ENCODE measurements at places on chromosomes 4 and X.

DNA sequence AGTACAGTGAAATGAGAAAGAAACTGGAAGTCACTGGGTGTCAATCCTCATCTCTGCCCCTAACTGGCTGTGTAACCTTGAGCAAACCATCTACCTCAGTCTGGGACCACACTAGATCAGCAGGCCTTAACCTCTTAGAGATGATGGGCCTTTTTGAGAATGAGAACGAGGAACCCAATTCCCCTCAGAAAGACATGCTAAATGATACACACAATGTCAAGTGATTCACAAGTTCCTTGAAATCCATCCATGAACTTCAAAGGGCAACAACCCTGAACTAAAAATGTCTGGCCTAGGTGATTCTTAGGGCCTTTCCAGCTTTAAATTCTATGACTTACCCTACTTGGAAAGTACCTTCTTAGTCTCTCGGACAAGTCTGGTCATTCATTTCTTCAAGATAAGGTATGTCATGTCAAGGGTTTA lies 47.4 kb downstream of the ACSL4 start:
- no peak for DNase-seq

GRCh38 chr4:2598511-2599303 lies 62.3 kb downstream of the FAM193A start:
- no peak for DNase-seq

GRCh38 chr4:156933633-156934258 lies 37.9 kb downstream of the PDGFC start:
- peak; percentile 84 for DNase-seq

DNA sequence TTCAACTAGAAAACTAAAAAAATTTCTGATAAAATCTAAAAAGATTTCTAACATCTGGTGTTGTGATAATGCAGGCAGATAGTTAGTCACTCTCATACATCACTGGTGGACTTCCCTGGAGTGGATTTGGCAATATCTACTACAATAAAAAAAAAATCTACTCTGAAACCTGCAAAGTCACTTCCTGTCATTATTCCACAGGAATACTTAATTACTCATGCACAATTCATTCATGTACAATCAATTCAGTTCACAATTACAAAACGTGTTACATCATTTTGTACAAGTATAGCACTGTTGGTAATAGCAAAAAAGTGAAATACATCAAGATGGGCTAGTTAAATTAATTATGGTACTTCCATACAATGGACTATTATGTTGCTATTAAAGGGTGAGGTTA lies 16.5 kb upstream of the RHOH start:
- peak; percentile 70 for DNase-seq

DNA sequence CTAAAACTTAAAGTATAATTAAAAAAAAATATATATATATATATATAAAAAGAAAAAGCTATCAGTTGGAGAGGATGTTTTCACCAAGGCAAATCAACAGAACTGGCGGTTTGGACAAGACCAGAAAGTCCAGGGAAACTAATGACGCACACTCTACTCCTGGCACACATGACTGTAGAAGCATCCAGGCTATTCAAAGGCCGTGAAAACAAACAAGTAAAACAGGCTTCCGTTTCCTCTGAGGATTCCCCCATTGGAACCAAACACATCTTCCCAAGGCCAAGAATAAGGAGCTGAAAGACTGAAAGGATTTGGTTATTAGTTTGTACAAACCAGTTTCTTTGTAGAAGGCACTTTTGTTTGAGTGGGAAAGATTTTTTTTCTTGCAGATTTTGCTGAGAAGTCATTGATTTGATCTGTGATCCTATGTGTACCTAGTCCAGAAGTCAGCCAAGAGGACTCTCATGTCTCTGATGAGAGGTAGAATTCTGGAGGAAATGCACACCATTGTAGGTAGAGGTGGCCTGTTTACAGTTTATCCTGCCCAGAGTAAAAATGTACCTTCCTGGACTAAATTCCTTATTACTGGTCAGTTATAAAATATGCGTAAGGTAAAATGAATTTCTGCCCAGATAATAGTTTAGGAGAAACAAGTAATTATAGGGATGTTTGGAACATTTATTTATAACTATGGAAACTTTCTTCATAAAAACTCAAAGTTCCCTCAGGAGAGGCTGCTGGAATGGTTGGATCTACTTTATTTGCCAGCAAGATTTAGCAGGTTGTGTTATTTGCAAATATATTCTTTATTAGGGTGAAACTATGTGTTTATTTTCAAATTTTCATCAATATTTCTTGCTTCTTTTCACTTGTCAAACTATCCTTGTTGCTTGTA lies 66.5 kb downstream of the DMP1 start:
- no peak for DNase-seq

DNA sequence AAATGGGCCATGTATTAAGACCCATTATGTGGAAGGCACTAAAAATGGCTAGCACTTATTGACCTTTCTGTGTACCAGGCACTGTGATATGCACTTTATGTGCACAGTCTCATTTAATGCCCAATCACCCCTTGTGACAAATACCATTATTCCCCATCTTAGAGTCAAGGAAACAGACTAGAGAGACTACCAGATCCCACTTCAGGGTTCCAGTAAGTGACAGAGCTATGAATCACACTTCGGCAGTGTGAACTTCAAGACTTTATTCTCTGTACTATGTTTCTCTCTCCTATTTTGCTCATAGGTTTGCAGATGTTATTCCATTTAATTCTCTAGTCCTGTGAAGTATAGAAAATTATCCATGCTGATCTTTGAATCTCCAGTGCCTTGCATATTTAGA lies 107.0 kb downstream of the NFKB1 start:
- DNase-seq = no peak

DNA sequence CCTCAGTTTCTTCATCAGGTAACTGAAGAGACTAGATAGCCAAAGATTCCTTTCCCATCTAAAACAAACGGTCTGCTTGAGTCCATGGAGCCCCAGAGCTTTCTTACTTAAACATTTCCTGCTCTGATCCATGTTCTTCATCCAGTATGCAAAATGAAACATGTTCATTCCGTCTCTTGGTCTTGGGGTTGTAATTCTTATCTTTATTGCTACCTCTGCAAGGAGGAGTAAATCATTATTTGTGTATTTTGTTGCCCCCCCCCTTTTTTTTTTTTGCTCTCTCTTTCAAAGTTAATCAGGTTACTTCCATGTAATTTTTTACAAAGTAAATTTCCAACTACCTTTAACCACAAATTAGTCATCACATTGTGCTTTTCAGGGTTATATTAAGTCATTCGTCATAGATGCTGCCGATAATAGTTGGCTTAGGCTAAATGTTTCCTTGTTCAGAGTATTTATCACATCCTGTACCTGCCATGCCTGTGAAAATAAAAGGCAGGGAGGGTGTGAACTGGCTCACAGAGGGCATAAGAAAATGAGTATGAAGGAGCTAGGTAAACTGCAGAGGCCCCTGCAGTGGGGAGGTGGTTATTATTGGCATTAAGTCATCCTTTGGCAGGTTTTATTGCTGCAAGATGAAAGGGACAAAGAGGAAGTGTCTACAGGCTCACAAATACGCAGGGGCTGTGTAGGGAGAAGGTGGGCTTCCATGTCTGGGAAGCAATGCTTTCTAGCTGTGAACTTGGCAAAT lies 76.7 kb upstream of the HS3ST1 start:
- DNase-seq = no peak

GRCh38 chrX:1492421-1493012 lies 39.8 kb upstream of the ASMTL start:
- no peak for DNase-seq

DNA sequence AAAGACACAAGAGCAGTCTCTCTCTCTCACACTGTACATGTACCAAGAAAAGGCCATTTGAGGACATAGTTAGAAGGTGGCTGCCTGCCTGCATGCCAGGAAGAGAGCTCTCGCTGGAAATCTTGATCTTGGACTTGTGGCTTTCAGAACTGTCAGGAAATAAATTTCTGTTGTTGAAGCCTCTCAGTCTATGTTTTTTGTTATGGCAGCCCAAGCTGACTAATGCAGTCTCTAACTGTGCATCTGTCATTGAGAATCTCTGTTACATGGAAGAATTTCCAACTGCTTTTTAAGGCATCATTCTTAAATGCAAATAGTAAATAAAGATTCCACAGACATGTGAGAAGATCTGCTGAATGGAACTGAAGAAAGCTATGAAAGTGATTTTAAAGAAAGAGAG lies 198.3 kb downstream of the PCDH10 start:
- no peak for DNase-seq

DNA sequence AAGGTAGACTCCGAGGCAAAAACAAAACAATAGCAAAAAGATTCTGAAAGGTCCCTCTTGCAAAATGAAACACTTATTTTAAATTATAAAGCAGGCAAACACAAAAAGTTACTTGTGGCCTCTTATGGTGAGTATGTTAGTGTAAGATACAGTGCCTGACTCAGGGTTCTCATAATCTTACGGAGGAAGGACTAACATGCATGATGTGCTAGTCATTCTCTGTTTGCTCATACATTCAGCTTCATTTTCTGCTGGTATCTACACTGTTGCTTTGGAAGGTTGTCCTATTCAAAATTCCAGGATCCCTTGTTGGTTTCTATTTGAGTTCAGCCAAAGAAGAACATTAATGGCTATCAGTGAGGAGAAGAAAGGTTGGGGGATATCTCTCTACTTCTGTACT lies 249.1 kb upstream of the FAM47A start:
- no peak for DNase-seq

- peak; percentile 4 for DNase-seq
Observed at GRCh38 chr4:137775701-137776100, 243.4 kb upstream of the PCDH18 start.

GRCh38 chr4:112113864-112114263 lies 31.4 kb upstream of the FAM241A start:
- DNase-seq = no peak

- no peak for DNase-seq
Observed at GRCh38 chrX:153406903-153407302, 4.4 kb upstream of the ZFP92 start.

- DNase-seq = peak; percentile 38
Observed at GRCh38 chr4:91936311-91936710, 367.5 kb upstream of the GRID2 start.

GRCh38 chrX:72128881-72129280 lies 2.8 kb downstream of the RTL5 start:
- no peak for DNase-seq

DNA sequence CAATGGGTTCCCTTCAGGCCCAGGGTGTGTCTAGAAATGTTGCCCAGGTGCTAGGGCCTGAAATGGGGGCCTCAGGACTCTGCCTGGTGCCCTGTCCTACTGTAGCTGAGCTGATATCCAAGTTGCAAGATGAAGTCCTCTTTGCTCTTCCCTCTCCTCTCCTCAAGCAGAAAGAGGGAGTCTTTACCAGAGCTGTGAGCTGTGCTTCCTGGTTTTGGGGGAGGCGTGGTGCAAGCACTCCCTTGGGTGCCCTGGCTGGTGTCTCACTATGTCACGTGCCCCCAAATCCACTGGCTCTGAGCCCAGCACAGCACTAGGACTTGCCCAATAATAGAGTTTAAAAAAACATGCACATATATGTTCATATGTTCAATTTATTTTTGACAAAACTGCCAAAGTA lies 29.3 kb upstream of the CT47A1 start:
- DNase-seq = no peak

- no peak for DNase-seq
Observed at GRCh38 chrX:123869488-123869887, 9.6 kb downstream of the XIAP start.

- no peak for DNase-seq
Observed at GRCh38 chrX:39857780-39858179, 240.0 kb downstream of the BCOR start.

DNA sequence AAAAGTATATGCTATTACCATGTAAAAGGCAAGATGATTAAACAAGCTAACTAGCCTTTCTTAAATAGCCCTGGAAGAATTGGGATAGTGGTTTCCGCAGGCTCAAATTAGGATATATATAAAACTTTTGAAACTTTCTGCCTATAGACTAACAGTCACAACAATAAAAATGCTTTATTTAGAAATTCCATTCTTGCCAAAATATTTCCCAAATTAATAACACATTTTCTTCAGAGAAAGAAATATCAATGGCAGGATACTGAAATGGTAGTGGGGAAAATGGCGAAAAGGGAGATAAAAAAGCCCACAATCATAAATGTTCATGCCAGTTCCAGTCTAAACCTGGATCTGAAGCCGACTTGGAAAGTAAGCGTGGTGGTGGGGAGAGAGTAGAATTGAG lies 56.0 kb downstream of the MAD2L1 start:
- peak; percentile 5 for DNase-seq

DNA sequence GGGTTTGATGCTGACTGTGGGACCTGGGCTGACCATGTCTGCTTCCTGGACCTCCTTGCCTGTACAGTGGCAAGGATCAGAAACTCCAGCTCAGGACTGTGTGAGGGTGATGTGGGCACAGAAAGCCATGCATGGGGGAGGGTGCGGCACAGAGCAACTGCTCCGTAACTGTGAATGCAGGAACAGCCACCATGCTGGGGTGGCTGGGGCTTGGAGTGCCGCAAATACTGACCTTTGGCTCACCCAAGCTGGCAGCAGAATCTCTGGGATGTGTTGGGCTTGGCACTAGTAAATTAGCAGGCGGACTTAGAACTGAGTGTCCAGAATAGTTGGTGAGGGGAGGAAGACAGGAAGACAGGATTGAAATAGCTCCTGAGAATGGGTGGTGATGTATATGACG lies 52.0 kb downstream of the DRD5 start:
- no peak for DNase-seq
